Pericardium fibroblast (primary cell): ENCODE measurements at places on chromosomes 4 and X. TPM values are rescaled to one million over a fixed set of nuclear protein-coding genes. Genes with fewer than 3 reads are reported as not detected.

Gene AFP
- total RNA-seq = 0.26 and 0.58 TPM in 2 replicates

Gene FGG
- not detected in 2 replicates for total RNA-seq

Gene GAB1
- 16.5 and 20.2 TPM in 2 replicates for total RNA-seq

Gene SULT1B1
- total RNA-seq = 1.6 and 2.0 TPM in 2 replicates

Gene JADE3
- 1.6 and 3.1 TPM in 2 replicates for total RNA-seq

Gene CCKAR
- total RNA-seq = not detected in 2 replicates

Gene FAM236D
- total RNA-seq = not detected in 2 replicates

Gene ZNF732
- not detected in 2 replicates for total RNA-seq

Gene PDLIM3
- total RNA-seq = 11.3 and 179 TPM in 2 replicates

Gene BEND2
- not detected in 2 replicates for total RNA-seq

Gene SLC7A11
- total RNA-seq = 16.2 and 21.2 TPM in 2 replicates

Gene CFAP47
- total RNA-seq = not detected in 2 replicates

Gene PCDH18
- total RNA-seq = 96.0 and 116 TPM in 2 replicates

Gene HSFX3
- total RNA-seq = not detected in 2 replicates

Gene FOXR2
- not detected in 2 replicates for total RNA-seq

Gene SPIN2A
- total RNA-seq = 0.09 and 1.4 TPM in 2 replicates

Gene EGF
- not detected in 2 replicates for total RNA-seq

Gene MAB21L2
- total RNA-seq = under 0.01 TPM in 1 of 2 replicates, not detected in the other

Gene RTL3
- 0.12 and 0.43 TPM in 2 replicates for total RNA-seq

Gene CDX4
- not detected in 2 replicates for total RNA-seq

Gene OCRL
- total RNA-seq = 8.6 and 12.4 TPM in 2 replicates

Gene NSG1
- 1.8 and 33.4 TPM in 2 replicates for total RNA-seq

Gene CCSER1
- total RNA-seq = not detected in 2 replicates

Gene SH3D19
- 132 and 230 TPM in 2 replicates for total RNA-seq

Gene NDST3
- total RNA-seq = not detected in 2 replicates

Gene DCAF12L1
- total RNA-seq = not detected in 2 replicates

Gene NAP1L3
- total RNA-seq = 4.1 and 6.1 TPM in 2 replicates

Gene SMARCAD1
- total RNA-seq = 14.4 and 19.5 TPM in 2 replicates

Gene ARHGAP36
- total RNA-seq = not detected in 2 replicates

Gene ATXN3L
- total RNA-seq = not detected in 2 replicates

Gene LANCL3
- 1.1 TPM in 1 of 2 replicates, not detected in the other for total RNA-seq

Gene RPS6KA6
- total RNA-seq = 0.23 and 4.3 TPM in 2 replicates

Gene MAOB
- 0.47 TPM in 1 of 2 replicates, not detected in the other for total RNA-seq

Gene SHOX
- total RNA-seq = not detected in 2 replicates

Gene STATH
- total RNA-seq = not detected in 2 replicates

Gene PPBP
- not detected in 2 replicates for total RNA-seq

Gene DNAAF6
- total RNA-seq = not detected in 2 replicates

Gene CTAG2
- not detected in 2 replicates for total RNA-seq

Gene SPANXN4
- not detected in 2 replicates for total RNA-seq

Gene PORCN
- total RNA-seq = 12.3 and 25.0 TPM in 2 replicates

Gene UGT2B11
- total RNA-seq = not detected in 2 replicates

Gene PF4V1
- total RNA-seq = 0.94 TPM in 1 of 2 replicates, not detected in the other

Gene KIAA1210
- total RNA-seq = not detected in 2 replicates

Gene SCD5
- 13.9 and 16.8 TPM in 2 replicates for total RNA-seq

Gene COPS4
- total RNA-seq = 32.0 and 38.0 TPM in 2 replicates

Gene LONRF3
- 0.09 TPM in 1 of 2 replicates, not detected in the other for total RNA-seq

Gene PWWP3B
- total RNA-seq = 5.5 and 11.7 TPM in 2 replicates

Gene SLC34A2
- 1.8 TPM in 1 of 2 replicates, not detected in the other for total RNA-seq

Gene ZAR1
- total RNA-seq = 2.0 TPM in 1 of 2 replicates, not detected in the other

Gene PRKG2
- total RNA-seq = 4.3 and 5.8 TPM in 2 replicates

Gene MTM1
- total RNA-seq = 4.2 and 9.0 TPM in 2 replicates

Gene PAGE5
- total RNA-seq = not detected in 2 replicates
